Prostate gland (tissue), 2 donors: ENCODE measurements at places on chromosomes 4 and X. TPM values are rescaled to one million over a fixed set of nuclear protein-coding genes. Genes with fewer than 3 reads are reported as not detected.
A peak's percentile ranks its signal among the peaks of the same experiment; 100 is the strongest.

KANTR gene
- total RNA-seq = 27.9 TPM

- H3K36me3 ChIP-seq = no peaks in the 10 kb centered on the region
- no peak for DNase-seq
- H3K27ac ChIP-seq = no peak overlapping the region
- no peak overlapping the region for H3K4me3 ChIP-seq
Observed at GRCh38 chrX:152912106-152912505, 14.2 kb downstream of the ZNF185 start.

HHIP gene
- 7.2 TPM for total RNA-seq

DNA sequence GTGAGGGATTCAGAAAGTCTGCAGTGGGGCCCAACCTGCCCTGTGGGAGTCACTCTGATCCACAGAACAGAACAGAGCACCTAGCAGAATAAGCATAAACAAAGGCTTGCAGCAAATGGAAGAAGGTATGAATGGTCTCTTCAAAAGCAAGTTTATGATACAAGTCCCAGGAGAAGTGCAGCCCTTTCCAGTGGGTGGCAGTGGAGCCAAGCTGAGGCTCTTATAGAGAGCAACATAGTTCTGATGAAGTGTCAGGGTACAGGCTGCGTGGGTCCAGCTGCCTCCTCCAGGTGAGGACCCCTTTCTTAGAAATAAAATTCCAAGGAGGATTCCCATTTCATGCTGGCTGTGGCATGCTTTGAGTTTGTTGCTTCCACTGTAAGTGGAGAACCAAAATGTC lies 88.8 kb upstream of the PAK3 start:
- no peaks in the 10 kb centered on the region for H3K36me3 ChIP-seq
- H3K4me1 ChIP-seq = no peaks in the 10 kb centered on the region

GRCh38 chrX:76919761-76920160 lies 492.3 kb downstream of the MAGEE1 start:
- DNase-seq = no peak
- no peaks in the 10 kb centered on the region for H3K27me3 ChIP-seq
- no peak overlapping the region for H3K4me3 ChIP-seq
- H3K36me3 ChIP-seq = no peaks in the 10 kb centered on the region

- no peak overlapping the region for H3K4me3 ChIP-seq
- H3K27me3 ChIP-seq = no peaks in the 10 kb centered on the region
- H3K27ac ChIP-seq = no peak overlapping the region
- no peaks in the 10 kb centered on the region for H3K4me1 ChIP-seq
- DNase-seq = no peak
Observed at GRCh38 chrX:83829874-83830273, 31.1 kb upstream of the CYLC1 start.

DNA sequence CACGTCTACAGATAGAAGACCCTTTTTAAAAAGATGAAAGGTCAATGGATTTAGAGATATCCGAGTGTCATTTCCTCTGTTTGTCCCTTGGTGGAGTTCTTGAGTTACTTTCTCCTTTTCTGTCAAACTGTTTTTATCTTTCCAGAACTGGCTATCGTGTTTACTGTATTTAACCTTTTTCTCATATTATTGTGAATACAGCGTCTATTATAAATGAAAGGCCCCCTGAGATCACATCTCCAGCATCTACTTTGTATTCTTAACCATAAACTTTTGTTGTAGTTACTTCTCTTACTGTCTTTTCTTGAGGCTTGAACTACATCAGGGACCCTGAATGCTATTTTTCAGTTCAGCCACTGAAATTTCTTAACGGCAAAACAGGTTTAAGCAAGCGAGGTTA lies 4.0 kb upstream of the PCDH7 start:
- H3K27me3 ChIP-seq = no peaks in the 10 kb centered on the region
- H3K36me3 ChIP-seq = no peaks in the 10 kb centered on the region
- no peak for DNase-seq
- no peaks in the 10 kb centered on the region for H3K4me1 ChIP-seq
- peak overlapping the region; percentile 49 for H3K4me3 ChIP-seq
- no peak overlapping the region for H3K27ac ChIP-seq

TMEM35A gene
- total RNA-seq = 7.8 TPM

- H3K27ac ChIP-seq = no peak overlapping the region
- H3K4me1 ChIP-seq = no peaks in the 10 kb centered on the region
- H3K4me3 ChIP-seq = no peak overlapping the region
Observed at GRCh38 chr4:40140196-40140595, 56.6 kb upstream of the RHOH start.

GRCh38 chrX:126655061-126655460 lies 102.4 kb upstream of the DCAF12L1 start:
- H3K27me3 ChIP-seq = no peaks in the 10 kb centered on the region
- H3K4me1 ChIP-seq = no peaks in the 10 kb centered on the region
- H3K4me3 ChIP-seq = no peak overlapping the region
- DNase-seq = no peak
- H3K36me3 ChIP-seq = no peaks in the 10 kb centered on the region
- H3K27ac ChIP-seq = no peak overlapping the region

DNA sequence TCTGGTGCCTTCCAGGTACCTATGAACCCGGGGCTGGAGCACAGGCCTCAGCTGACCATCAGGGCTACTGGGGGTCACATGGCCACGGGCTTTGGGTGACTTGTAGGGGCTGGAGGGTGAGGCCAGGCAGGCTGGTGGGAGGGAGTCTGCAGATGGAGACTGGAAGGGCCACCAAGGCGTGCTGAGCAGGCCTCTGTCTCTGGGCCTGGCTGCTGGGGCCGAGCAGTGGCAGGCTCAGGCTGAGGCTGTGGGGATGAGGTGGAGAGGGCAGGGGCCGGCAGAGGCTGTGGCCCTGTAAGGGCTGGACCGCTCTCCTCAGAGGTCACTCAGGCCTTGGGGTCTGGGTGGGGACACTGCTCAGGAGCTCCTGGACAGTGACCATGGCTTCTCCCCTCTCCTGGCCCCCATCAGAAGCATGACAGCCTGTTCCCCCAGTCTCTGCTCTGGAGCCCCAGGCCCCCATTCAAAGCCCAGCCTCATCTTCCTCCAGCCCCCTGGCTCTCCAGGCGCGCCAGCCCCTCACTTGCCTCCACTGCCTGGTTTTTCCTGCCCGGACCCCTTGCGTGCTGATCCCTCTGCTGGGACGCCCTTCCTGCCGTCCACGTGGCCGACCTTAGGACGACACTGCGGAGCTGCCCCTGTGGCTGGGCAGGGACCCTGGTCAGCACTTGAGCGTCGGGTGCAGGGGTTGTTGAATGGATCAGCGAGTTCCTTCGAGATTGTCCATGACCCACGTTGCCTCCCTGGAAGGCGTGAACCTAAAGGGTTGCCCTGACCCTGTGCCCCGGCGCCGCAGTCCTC lies 11.1 kb upstream of the NAT8L start:
- peaks cover 13% of the 10 kb centered on the region for H3K27me3 ChIP-seq
- H3K36me3 ChIP-seq = no peaks in the 10 kb centered on the region
- no peak overlapping the region for H3K27ac ChIP-seq
- H3K4me3 ChIP-seq = no peak overlapping the region
- DNase-seq = no peak

- H3K27ac ChIP-seq = no peak overlapping the region
- peaks cover 6% of the 10 kb centered on the region for H3K36me3 ChIP-seq
- DNase-seq = no peak
- H3K4me1 ChIP-seq = no peaks in the 10 kb centered on the region
Observed at GRCh38 chr4:84697159-84697558, 114.2 kb downstream of the CDS1 start.

GRCh38 chrX:40501164-40501855 lies 79.5 kb upstream of the ATP6AP2 start:
- DNase-seq = peak; percentile 5
- H3K36me3 ChIP-seq = no peaks in the 10 kb centered on the region
- no peak overlapping the region for H3K27ac ChIP-seq
- H3K4me3 ChIP-seq = no peak overlapping the region
- H3K4me1 ChIP-seq = no peaks in the 10 kb centered on the region

CFAP99 gene
- total RNA-seq = 7.4 TPM

DNA sequence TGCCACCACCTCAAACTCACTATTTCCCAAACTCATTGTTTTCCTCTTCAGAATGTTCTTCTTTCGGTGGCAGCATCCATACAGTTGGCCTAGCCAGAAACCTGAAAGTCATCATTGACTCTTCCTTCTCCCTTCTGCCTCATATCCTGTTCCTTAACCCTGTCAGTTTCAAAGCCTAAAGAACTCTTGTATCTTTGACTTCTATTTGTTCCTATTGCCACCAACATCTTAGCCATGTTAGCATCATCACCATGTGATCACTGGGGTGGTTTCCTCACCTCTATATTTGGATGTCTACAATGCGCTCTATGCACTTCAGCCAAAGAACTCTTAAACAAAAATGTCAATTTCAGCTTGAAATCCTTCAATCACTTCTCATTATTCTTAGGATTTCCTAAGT lies 29.0 kb downstream of the DDX60L start:
- DNase-seq = no peak
- H3K4me3 ChIP-seq = no peak overlapping the region
- no peaks in the 10 kb centered on the region for H3K27me3 ChIP-seq
- no peaks in the 10 kb centered on the region for H3K36me3 ChIP-seq

FGFBP2 gene
- not detected for total RNA-seq

GRCh38 chrX:21972721-21973120 lies 32.2 kb downstream of the SMS start:
- no peak overlapping the region for H3K4me3 ChIP-seq
- no peaks in the 10 kb centered on the region for H3K36me3 ChIP-seq
- H3K4me1 ChIP-seq = no peaks in the 10 kb centered on the region
- H3K27ac ChIP-seq = no peak overlapping the region
- DNase-seq = no peak

PCYT1B gene
- 0.27 TPM for total RNA-seq

SLC6A8 gene
- 25.4 TPM for total RNA-seq

DNA sequence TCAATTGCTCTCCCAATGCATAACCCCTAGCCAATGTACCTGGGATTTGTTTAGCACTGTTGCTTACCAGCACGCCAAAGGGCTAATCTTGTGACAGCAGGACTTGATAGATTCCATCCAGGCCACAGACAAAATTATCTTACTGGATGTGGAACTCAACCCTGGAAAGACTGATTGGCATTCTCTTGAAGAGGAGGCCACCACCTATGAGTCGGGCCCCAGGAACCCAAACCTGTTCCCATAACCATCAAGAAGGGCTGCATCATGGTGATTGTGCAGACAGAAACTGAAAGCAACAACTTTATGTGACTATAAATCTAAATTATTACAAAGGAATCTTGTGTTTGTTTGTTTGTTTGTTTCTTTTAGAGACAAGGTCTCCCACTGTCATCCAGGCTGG lies 19.9 kb upstream of the TMEM255A start:
- no peaks in the 10 kb centered on the region for H3K4me1 ChIP-seq
- no peak overlapping the region for H3K27ac ChIP-seq
- H3K36me3 ChIP-seq = no peaks in the 10 kb centered on the region
- no peaks in the 10 kb centered on the region for H3K27me3 ChIP-seq
- no peak overlapping the region for H3K4me3 ChIP-seq
- no peak for DNase-seq

SMIM31 gene
- total RNA-seq = 1.8 TPM

EXOC1L gene
- total RNA-seq = not detected

DNA sequence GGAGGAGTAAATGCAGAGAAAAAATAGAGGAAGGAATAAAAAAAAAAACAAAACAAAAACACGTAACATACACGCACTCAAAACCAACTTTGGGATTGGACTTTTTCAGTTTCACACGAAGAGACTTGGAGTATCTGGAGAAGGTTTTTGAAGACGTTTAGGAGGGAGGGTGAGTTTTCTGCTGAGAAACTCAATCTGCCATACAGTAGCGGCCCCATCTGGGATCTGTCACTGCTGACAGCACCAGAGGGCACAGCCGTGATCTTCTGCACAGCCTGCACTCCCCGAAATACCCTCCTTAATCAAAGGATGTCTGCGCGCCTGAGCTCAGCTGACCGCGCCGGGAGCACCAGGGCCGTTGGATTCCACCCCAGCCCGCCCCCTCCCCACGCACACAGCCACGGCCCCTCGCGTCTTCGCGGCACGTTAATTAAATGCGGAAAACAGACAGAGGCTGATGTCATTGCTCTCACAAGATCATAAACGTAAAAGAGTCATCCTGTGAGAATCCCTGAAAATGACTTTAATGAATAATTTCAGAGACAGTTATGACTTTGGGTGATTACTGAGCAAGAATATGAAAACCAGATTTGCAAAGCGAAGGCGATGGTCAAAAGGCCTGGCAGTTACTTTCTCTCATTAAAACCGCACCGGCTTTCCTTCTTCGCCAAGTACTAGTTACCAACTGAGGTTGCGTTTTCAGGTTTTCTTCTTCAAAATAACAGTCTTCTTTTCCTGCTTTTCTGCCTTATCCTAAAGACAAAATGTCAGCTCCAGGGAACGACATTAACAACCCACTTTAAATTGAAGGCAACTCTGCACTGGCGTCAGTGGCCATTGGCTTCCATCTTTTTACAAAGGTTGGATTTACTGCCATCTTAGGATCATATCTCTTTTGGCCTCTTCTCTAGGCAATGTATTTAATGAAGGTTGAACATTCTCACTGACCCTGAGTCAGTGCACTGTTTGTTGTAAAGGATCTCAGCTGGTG lies 10.6 kb downstream of the HAND2 start:
- no peak overlapping the region for H3K4me3 ChIP-seq
- no peak overlapping the region for H3K27ac ChIP-seq
- peaks cover 4% of the 10 kb centered on the region for H3K4me1 ChIP-seq
- no peaks in the 10 kb centered on the region for H3K36me3 ChIP-seq
- DNase-seq = no peak

CT47B1 gene
- 2.7 TPM for total RNA-seq

SCRG1 gene
- total RNA-seq = 15.1 TPM

ATOH1 gene
- not detected for total RNA-seq

- H3K27ac ChIP-seq = no peak overlapping the region
- no peak overlapping the region for H3K4me3 ChIP-seq
- no peak for DNase-seq
- no peaks in the 10 kb centered on the region for H3K36me3 ChIP-seq
- no peaks in the 10 kb centered on the region for H3K4me1 ChIP-seq
- H3K27me3 ChIP-seq = no peaks in the 10 kb centered on the region
Observed at GRCh38 chrX:20514358-20514757, 247.6 kb upstream of the RPS6KA3 start.

GRCh38 chrX:136271300-136271699 lies 20.1 kb upstream of the MAP7D3 start:
- H3K27me3 ChIP-seq = no peaks in the 10 kb centered on the region
- no peaks in the 10 kb centered on the region for H3K4me1 ChIP-seq
- DNase-seq = no peak
- H3K36me3 ChIP-seq = no peaks in the 10 kb centered on the region

RTL3 gene
- total RNA-seq = not detected

TRPC5OS gene
- total RNA-seq = 107 TPM

DNA sequence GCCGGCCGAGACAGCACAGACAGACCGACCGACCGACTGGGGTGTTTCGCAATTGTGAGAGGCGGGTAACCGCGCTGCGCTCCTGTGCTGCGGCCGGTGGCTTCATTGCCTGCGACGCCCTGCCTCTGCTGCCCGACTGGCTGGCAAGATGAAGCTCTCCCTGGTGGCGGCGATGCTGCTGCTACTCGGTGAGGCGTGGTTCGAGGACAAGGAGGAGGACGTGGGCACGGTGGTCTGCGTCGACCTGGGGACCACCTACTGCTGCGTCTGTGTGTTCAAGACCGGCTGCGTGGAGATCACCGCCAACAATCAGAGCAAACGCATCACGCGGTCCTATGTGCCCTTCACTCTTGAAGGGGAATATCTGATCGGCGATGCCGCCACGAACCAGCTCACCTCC lies 565.7 kb upstream of the SMIM31 start:
- H3K4me1 ChIP-seq = no peaks in the 10 kb centered on the region
- no peak overlapping the region for H3K27ac ChIP-seq
- H3K27me3 ChIP-seq = no peaks in the 10 kb centered on the region
- H3K4me3 ChIP-seq = no peak overlapping the region
- H3K36me3 ChIP-seq = no peaks in the 10 kb centered on the region

GRCh38 chr4:157076578-157076947 lies 613 bp downstream of the GLRB start:
- no peak overlapping the region for H3K27ac ChIP-seq
- H3K4me3 ChIP-seq = peak overlapping the region; percentile 47
- no peaks in the 10 kb centered on the region for H3K36me3 ChIP-seq
- H3K4me1 ChIP-seq = no peaks in the 10 kb centered on the region
